ENCODE measurements at places on chromosomes 7 and 10.

- DNase-seq, result no peak
Observed at GRCh38 chr7:78924581-78924980, 528.9 kb downstream of the MAGI2 start.

DNA sequence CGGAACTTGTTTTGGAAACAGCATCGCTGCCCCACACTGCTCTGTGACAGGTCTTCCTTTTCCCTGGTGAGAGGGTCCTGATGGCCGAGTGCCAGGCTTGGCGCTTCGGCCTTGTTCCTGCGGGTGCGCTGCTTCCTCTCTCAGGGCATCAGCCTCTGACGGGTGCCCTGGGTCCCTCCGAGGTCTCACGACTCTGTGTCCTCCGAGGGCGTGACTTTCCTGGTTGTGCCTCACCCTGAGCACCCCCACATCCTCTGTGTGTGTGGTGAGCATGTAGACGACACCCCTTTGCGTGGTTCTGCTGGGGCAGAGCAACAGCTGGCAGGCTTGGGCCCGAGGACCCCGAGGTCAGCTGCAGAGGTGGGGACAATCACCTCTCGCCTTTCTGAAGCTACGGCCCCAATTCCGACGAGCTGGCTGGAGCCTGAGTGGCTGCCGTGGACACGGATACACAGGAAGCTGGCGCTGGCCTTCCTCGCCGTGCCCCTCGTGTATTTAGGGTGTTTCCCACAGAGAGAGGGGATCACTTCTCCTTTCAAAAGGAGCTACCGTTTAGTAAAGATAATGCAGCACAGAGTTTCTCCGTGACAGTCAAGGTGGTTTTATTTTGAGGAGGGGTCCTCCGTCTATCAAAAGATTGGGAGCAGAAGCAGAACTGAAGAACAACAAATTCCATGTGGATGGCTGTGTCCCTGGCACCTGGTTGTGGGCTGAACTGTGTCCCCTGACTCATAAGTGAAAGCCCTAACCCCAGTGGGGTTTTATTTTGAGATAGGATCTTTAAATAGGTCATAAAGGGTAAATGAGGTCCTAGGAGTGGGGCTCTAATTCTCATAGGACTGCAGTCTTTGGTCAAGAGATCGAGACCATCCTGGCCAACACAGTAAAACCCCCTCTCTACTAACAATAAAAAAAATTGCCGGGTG, 36.2 kb upstream of the PITRM1 start:
- DNase-seq, result no peak

- no peak for DNase-seq
Observed at GRCh38 chr10:27838361-27838760, 92.7 kb upstream of the MKX start.

DNA sequence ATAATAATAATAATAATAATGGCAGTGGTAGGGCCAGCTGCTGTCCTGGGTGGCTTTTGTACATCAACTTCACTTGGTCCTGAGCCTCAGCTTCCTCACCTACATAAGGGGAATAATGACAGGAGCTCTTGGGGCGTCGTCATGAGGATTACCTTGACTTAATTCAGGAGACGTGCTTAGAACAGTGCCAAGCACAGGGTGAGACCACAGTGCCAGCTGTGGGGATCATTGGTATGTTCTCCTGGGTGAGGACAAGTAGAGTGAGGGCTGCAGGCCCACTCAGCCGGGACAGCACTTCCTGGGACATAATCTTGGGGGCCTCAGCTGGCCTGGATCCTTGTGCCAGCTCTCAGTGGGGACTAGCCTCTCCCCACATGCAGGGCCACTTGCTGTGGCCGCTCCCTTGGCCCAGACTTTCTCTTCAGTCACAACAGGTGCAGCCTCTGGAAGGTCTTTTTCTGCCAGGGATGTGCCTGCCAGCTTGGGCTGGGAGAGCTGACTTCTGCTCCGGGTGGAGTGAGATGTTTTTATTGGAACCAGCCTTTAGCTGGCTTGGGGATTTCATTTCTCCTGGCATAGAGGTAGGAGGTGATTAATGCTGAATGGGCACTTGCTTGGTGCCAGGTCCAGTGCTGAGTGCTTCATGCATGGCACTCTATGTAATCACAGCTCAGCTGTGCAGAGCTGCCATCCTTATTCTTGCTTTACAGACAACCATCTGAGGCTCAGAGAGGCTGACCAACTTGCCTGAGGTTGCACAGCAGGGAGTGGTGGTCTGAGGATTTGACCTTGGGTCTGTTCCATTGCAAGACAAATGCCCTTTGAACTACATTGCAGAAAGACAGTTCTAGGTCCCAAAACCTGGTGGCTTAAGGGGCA, 45.3 kb downstream of the TSPAN15 start:
- no peak for DNase-seq

GRCh38 chr10:58921421-58921855, 255.0 kb upstream of the PHYHIPL start:
- no peak for DNase-seq

All from MM.1S (cell line).